ENCODE measurements at places on chromosomes 1 and 21.

DNA sequence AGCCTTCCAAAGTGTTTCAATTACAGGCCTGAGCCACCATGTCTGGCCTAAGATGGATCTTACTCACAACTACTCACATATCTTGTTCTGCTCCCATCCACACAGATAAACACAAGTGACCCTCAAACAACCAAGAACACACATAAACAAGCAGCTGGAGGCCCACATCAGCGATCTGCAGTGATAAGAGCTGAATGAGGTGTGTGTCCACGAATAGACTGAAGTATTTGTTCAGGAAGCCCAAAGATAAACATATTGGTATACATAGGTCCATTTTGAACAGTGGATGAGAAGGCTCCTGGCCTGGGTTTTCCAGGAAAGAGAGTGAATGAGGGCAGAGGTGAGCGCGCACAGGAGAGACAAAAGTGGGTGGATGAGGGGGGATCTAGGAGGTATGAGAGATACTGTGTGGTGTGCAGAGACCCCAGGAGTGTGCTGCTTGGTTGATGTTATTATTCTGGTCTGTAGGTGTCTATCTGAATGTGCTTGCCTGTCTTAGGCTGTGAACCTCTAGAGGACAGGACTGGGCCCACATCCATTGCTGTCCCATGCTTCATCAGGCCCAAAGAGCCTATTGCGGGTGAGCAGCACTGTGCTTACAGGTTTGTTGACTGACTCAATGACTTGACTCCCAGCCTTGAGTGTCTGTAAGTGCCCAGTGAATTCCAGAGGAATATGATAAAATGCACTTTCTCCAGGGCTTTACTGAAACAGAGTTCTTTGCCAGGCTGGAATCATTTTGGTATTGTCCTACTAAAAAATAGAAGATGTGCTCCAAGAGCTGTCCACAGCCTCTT lies 79.9 kb upstream of the ATP1A1 start:
- no peak for DNase-seq

DNA sequence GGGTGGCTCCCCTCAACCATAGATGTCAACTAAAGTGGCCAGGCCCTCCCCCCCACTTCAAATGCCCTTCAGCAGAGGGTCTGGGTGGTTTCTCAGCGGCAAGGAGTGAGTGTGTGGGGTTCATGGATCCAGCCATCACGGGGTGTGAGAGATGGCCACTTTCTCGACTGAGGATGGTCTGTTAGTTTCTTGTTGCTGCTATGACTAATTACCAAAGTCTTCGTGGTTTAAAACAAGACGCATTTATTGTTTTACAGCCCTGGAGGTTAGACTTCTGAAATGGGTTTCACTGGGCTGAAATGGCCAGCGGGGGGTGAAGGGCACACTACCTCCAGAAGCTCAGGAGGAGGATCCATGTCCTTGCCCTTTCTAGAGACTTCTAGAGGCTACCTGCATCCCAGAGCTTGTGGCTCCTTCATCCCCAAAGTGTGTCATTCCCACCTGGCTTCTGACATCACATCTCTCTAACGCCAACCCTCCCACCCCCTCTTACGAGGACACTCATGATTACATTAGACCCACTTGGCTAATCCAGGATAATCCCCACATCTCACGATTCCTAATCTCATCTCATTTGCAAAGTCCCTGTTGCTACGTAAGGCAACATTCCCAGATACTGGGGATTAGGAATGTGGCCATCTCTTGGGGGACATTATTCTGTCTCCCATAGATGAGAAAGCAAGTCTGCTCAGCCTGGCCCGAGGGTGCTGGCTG lies 53.0 kb downstream of the EPHB2 start:
- DNase-seq: no peak

DNA sequence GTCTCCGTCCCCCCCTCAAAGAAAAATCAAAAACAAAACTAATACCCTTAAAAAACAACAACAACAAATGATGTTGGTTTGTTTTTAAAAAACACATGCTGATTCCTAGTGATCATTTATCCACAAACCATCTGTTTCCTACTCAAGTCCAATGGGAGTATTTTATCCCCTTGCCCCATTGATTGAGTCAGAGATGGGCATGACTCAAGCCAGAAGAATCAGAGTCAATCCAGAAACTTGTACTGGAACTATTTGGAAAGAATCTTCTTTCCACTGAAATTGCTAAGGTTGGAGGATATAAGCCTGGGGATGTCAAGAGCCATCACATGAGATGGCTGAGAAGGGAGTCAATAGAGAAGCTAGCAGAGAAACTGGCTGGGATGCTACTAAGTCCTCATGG lies 176.4 kb downstream of the MIS18A start:
- no peak for DNase-seq

DNA sequence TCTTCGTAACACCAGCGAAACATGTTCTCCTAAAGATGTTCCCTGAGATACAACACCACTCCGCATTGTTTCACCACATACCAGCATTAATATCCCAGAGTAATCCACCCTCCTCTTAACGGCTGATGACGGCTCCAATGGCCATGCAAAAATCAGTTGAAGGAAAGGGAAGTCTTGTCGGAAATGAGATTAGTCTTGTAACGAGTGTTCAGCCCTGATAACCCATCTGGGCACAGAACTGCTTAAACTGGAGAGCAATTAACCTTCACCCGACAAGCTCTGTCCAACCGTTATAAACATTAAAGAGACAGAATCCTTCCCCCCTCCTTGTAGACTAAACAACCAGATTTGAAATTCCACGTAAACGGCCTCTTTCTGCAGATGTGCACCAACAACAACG lies 21.9 kb downstream of the ERG start:
- no peak for DNase-seq

DNA sequence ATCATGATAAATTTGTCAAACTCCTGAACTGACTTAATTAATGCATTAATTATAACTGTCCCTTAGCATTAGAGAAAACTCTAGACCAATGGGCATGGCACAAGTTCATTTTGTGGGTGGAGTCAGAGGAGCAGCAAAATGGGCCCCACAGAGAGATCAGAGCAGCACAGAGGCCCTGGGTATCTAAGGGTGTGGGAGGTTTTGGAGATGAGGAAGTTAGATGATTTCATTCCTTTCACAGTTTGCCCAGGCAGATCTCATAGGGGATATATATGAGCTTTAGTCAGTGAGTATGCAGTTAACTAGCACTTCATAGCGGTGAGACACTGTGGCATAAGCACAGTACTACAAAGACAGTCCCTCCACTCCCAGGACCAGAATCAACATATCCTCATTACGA lies 117.3 kb downstream of the MAB21L3 start:
- DNase-seq: no peak

DNA sequence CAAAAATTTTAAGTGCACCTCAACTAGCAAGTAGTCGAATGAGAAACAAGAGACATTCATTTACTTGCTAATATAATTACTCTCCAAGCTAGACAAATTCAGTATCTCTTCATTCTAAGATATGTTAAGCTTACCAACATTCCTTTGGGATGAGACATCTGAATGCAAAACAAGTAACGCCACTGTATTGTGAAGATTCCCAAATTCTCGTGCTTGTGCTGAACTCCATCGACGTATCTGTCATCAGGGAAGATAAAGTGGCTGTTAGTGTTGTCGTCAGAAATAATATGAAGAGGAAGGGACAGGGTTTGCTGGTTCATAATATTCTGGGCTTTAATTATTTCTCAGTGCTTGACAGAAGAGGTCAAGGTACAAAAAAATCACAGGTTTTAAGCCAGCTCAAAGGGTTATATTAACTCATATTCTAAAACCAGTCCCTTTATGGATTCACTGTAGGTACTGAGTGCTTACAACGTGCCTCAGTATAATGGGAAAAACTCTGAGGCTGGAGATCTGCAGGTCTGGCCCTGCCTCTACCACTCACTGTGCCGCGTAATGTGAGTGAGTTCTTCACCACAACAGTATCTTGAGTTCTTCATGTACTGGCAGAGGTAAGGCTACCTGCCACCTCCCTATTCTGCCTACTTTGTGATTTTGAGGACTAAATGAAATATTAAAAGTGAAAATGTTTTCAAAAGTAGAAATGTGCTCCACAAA lies 42.0 kb downstream of the PCSK9 start:
- no peak for DNase-seq

GRCh38 chr1:13786541-13786940 lies 86.6 kb downstream of the PRDM2 start:
- DNase-seq: no peak

DNA sequence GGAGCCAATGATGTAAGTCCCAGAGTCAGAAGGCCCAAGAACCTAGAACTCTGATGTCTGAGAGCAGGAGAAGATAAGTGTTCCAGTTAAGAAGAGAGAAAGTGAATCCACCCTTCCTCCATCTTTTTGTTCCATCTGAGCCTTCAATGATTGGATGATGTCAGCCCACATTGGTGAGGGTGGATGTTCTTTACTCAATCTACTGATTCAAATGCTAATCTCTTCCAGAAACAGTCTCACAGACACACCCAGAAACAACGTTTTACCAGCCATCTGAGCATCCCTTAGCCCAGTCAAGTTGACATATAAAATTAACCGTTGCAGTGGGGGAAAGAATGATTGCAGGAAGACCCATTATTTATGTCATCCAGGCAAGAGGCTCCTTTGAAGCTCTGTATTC lies 16.5 kb upstream of the RNF220 start:
- DNase-seq: no peak

DNA sequence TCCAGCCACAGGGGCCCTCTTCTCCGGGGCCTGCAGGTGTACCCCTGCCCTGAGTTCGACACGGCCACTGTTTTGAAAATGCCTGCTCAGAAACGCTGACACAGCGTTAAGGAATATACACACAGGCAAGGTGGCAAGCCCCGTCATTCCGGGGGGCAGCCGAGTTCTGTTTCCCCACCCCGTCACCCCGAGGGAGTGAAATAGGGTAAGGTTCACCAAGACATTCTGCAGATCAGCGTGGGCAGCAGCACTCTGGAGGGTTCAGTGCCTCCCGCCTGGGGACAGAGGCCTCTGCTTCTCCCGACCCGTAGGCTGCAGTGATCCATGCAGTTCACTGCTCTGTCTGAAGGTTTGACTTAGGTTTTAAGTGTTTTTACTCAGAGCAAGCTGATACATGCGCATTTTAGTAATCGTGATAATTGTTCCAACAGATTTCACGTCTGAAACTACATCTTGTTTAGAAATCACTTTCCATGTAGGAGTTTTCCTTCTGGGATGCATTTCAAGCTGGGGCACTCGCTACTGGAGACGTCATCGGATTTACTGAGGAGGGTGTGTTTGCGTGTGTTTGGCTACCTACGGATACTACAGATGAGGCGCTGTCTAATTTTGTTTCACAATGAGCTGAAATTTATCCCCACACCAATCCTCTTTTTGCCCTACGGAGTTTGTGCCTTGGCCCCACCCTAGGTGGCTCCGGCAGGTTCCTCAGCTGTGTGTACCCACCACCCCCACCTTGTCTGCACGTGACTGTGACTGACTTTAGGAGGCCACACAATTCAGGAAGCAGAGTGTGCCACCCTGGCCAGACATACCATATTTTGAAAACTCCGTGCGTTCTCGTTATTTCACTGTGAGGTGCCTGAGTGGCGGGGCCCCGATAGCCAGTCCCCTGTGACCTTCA lies 63.5 kb downstream of the AGPAT3 start:
- DNase-seq: no peak

- DNase-seq: no peak
Observed at GRCh38 chr1:188269956-188270355, 1441.2 kb downstream of the PLA2G4A start.

- no peak for DNase-seq
Observed at GRCh38 chr1:168430321-168430720, 113.5 kb downstream of the XCL2 start.

DNA sequence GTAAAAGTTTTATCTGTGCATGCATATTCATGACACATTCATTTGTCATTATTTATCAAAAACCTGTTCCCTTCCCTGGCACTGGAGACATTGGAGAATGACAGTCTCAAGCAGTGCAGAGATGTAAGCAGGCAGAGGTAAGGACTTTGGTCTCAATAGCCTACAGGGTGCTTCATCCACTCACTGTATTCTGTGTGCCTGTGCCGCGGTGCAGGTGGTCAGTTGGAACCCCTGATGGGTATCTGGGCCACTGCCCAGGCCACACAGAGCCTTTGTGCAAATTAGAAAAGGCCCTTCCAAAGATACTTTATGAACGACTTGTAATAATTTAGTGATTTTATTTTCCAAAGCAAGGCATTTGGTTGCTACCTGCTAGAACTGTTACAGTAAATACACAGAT lies 44.0 kb downstream of the CDC42 start:
- DNase-seq: no peak

- DNase-seq: no peak
Observed at GRCh38 chr1:27335506-27336422, 6.1 kb upstream of the SYTL1 start.

DNA sequence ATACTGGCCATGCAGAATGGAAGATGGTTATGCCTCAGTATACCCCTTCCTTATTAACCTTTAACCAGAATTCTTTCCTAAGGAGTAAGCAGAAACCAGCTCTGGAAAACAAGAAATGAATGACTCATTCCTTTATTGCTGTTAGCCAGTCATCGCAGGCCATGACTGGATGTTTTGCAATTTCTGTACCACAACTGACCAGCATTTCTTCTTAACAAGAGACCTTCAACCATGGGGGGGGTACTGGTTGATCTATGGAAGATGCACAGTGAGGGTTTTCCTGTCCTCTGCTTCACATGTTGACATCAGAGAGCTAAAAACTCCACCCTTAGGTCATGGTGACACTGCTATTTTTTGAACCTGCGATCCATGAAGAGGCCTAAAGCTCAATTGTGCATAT lies 28.0 kb upstream of the RNF2 start:
- DNase-seq: no peak

- DNase-seq: no peak
Observed at GRCh38 chr1:198638441-198638840, 399 bp upstream of the PTPRC start.

GRCh38 chr1:47230692-47231300 lies 1.2 kb downstream of the TAL1 start:
- DNase-seq: no peak

GRCh38 chr21:27196651-27197050 lies 229.8 kb upstream of the ADAMTS5 start:
- DNase-seq: no peak

- DNase-seq: no peak
Observed at GRCh38 chr1:205449750-205450443, 5.9 kb downstream of the BLACAT1 start.

DNA sequence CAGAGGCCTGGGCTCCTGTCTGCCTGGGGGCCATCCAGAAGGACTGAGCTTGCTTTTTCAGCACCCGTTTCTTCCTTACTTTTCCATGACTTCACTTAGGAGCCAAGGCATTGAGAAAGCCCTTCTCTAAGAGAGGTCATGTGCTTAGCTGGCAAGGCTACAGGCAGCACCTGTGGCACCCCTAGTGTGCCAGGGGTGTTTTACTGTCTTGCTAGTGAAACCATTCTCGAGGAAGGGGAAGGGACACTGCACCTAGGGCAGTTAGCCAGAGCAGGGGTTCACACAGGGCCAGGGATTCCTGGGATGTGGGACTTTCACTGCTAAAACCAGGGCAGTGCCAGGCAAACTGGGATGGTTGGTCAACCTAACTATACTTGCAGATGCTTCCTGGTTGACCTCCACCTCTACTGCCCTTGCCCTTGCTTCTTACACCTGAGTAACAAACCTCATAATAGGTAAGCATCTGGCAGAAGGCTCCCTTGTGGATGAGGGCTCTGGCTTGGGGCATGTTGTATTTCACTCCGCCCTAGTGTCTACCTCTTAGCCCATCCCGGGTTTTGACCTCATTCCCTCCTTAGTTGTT lies 69.2 kb downstream of the NOS1AP start:
- DNase-seq: no peak
